ENCODE measurements at places on chromosomes 5 and 9.

DNA sequence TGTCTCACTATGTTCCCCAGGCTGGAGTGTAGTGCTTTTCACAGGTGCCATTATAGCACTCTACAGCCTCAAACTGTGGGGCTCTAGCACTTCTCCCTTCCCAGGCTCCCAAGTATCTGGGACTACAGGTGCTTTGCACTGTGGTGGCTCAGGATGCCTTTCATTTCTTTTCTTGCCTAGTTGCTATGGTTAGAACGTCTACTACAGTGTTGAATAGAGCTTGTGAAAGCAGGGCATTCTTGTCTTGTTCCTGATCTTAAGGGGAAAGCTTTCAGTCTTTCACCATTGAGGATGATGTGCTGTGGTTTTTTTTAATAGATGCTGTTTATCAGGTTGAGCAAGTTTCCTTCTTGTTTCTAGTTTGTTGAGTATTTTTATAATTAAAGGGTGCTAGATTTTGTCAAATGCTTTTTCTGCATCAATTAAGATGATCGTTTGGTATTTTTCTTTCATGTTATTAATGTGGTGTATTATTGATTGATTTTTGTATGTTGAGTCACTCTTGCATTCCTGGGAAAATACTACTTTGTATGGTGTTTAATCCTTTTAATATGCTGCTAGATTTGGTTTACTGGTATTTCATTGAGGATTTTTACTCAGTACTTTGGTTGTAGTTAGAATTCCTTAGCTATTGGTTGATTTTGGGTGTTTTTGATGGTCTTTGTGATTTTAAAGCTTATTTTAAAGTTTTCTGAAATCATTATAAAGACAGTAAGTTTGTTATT, 35.6 kb downstream of the GPBP1 start:
- no peak for DNase-seq

DNA sequence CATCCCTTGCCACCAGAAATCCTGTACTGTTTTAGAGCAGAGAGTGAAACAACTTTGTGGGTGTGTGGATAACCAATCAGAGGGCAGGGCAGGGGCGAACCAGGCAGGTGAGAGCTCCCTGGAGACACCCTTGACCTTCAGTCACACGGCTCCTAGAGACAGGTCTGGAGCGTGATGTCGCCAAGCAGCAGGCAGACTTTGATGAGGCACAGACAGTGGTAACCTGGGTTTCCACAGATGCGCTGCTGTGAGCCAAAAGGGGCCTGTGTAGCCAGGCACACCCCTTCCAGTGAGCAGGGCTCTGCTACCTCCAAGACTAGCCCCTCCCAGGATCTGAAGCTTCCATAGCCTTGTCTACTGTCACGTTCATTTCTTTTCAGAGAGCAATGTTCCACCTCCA, 317.8 kb upstream of the ADCY2 start:
- no peak for DNase-seq

GRCh38 chr9:4581861-4582565, 80.1 kb upstream of the PLPP6 start:
- no peak for DNase-seq

DNA sequence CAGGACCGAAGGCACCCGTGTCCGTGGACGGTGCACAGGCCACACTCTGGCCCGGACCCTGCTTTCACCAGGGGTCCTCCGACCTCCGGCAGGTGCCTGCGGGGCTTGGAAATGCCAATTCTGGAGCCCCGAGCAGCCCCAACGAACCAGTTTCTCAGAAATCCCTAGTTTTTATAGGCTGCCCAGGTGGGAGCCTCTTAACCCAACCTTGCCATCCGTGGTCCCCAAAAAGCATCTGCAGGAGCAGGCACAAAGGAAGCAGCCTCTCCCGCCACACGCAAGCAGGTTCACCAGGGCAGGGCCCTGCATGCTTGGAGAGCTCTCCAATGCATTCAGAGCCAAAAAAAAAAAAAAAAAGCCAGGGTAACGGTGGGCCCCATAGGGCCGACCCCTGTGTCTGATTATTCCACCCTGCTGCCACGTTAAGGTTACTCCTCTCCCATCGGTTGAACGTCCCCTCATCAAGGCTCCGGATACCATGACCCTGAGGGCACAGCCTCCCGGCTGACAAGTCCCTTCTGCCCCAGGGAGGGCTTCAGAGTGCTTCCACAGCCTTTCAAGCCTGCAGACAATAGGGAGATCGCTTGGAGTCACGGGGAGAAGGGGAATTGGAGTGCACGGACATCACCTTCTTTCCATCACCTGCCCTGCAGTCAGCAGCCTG, 796 bp upstream of the TPRN start:
- DNase-seq: no peak

DNA sequence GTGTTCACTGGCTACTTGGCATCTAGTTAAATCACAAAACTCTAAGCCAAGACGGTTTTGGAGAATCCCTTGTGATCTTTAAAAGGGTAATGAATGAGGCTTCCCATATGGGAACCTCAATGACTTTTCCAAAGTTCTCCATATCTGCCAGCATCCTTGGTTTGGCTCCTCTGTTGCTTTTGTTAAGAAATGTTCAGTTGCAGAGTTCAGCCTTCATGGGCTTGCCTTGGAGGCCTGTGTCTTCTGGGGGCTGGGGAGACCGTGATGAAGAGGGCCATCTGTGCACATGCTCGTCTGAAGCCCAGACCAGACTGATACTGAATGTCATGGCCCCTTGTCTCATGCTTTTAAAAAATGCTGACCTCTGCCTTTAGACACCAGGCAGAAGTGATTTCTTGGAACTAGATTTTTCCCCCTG, 84.3 kb downstream of the RAI14 start:
- no peak for DNase-seq

- no peak for DNase-seq
Observed at GRCh38 chr9:71766663-71767062, 1.6 kb downstream of the CEMIP2 start.

DNA sequence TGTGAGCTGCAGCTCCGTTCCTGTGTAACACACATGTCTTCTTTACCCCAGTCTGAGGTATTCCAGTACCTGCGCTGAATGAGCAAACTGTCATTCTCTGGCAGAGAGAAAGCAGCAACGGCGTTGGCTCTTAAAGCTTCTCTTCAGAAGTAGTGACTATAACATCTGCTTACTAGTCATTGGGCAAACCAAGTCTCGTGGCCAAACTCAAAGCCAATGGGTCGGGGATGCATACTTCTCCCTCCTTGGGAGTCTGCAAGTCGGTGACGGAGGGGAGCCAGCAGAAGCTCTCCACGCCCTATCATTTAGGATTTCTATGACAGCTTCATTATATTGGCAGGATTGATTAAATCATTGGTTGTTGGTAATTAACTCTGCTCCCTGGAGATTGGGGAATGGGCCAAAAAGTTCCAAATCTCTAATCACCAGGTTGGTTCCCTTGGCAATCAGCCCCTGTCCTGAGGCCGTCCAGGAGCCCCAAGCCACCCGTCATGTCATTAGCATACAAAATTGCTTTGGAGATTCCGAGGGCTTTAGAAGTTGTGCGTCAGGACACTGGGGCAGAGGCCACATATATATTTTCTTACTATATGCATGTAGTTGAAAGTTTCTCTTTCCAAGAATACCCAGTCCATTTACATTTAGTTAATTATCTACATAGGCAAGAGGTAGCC, 44.9 kb downstream of the ZNF354A start:
- no peak for DNase-seq

GRCh38 chr5:32475334-32476097, 31.0 kb upstream of the ZFR start:
- no peak for DNase-seq

DNA sequence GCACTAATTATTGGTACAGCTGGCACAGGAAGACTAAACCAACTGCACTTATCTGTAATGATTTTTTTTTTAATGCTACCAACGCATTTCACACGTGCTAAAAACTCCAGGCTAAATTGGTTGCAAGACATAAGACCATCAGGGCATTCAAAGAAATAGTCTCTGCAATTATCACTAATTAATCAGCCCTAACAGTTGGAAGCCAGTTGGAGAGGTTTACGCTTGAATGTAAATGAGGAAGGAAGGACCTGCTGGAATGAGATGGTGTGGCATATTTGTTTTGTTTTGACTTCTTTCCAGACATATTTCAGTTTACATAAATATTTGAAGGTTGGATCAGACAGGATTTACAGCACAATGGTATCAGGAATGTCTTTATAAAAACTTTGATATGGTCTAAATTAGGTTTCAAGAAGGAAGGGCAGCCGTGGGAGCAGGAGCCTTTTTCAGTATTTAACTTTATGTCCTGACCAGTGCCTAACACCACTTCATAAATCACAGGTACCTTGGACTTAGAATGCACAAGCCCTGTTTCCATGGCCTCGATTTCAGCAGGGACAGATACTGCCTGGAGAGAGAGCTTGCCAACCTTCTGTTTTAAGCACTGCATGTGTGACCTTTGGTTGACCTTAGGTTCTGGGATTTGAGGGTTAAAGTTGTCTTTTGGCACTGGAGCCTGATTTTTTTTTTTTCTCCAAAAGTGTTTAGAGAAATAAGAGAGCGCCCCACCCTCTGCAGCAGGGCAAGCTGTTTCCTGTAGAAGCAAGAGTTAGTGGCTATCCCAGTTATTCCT, 199.8 kb upstream of the MAP3K1 start:
- no peak for DNase-seq

Data from stimulated activated CD4-positive, alpha-beta T cell treated with anti-CD3 and anti-CD28 coated beads, Interleukin-1b, Interleukin-23, amount 100 ng/mL, for 4 hours (primary cell).